ENCODE measurements at places on chromosomes 11 and 22.

DNA sequence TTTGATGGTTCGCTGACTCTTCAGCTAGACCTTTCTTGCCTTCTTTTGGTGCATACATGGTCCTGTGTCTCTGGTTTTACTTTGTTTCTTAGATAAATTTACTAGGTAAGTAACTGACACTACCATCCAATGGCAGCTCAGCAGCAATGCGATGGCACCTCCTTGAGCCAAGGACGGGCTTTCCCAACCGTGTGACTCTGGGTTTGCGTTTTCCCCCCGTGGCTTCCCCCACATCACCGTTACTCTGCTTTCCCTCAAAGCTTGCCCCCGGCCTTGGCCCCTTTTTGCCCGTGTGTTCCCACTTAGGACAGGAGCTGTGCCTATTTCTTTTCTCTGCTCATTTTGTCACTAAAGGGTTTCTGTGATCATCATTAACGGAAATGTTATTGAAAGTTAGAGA, 41.5 kb downstream of the TBC1D22A start:
- no peak for DNase-seq

DNA sequence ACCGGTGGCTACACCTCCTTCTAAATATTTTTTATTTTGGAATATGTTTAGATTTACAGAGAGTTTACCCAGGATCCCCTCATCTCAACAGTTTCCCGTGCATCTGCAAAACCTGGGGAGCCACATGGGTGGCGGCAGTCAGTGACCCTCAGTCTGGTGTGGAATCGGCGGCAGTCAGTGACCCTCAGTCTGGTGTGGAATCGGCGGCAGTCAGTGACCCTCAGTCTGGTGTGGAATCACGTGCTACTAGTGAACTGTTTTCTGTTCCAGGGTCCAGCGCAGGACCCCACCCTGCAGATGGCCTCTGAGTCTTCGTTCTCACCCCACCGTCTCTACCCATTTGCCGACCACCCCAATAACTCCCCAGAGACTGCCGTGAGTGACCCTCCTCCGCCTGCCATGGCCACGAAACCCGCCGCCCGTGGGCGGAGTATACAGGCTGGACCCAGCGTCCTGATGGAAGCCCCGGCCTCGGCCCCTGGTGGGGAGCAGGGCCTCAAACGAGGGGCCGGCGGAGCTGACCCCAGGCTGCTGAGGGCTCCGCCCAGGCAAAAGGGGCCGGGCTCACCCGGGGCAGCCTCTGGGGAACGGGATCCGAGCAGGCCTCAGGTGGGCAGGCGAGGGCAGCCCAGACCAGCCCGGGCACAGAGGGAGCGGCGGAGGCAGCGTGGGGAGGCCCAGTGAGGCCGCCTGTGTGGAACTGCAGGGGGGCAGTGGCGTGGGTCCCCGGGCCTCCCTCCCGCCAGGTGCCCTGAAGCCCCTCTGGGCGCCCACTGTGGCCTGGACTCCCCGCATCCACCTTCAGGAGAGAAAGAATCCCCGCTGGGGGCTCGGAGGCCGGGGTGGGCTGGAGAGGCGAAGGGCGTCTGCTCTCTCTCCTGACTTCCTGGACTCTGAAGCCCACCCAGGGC, 2.5 kb downstream of the IL17REL start:
- DNase-seq: peak; percentile 18

DNA sequence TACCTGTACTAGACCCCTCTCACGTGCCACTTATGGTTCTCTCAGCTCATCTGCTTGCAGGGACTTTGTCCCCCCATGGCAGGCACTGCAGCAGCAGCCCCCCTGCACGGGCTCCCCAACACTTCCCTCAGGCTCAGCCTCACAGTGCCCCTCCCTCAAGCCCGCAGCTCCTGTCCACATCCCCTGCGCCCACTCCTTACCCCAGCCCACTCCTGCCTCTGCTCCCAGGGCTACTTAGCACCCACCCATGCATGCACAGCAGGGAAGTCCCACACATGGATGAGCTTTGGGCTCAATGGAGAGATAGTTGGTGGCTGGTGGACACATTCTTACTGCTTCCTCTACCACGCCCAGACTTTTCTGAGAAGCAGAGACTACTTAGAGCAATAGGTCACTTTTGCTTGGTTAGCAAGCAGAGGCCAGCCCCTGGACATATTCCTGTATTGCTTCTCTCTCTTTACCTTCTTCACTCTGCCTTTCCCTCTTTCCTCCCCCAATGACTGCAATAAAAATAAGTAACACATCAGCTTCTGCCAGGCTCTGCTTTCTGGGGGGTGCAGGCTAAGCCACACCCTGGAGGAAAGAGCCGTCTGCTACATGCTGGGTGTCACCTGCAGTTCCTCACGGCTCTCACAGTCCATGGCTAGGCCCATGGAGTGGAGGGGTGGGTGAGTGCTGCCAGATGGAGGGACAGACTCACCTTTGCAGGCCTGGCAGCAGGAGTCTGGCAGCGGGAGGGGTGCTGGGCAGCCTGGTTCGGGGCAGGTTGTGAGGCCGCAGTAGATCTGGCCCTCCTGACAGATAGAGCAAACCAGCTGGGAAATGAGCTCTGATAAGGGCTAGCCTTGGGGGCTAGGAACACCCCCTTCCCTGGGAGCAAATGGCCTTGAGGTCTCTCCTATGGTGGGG, 23.4 kb downstream of the CHRDL2 start:
- no peak for DNase-seq

DNA sequence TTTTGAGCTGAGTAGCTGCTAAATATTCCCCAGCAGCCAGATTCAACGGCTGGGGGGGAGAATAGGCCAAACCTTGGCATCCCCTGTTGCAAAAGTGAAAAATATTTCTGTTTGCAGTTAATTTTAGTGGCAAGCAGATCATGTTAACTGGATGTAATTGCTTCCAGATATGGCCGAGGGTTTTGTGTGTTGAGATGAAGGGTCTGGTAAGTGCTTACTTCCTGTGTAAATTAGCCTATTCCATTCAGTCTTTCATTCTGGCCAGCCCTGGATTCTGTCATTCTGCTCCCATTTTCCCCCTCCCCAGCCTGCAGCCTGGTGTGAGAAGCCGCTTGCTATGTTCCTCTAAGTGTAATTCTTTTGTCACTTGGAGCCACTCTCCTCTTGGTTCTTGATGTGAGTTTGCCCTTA, 17.4 kb downstream of the ZBTB16 start:
- DNase-seq: no peak

DNA sequence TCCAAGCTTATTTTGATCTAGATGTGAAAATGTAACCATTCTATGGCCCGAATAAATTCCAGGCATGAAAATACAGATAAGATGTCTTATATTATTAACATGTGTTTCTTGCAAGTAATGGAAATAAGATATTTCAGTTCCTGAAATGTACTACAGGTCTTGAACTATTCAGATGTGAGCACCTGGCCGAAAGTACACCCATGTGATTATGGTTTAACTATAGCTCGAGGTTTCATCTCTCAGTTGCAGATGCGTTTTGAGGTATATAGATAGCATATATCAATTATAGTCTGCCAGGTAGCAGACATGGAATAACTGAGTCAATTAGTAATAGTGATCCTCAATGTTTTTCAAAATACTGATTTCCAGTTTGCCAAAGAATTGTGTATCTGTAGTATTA, 68.3 kb downstream of the DDIAS start:
- DNase-seq: no peak

DNA sequence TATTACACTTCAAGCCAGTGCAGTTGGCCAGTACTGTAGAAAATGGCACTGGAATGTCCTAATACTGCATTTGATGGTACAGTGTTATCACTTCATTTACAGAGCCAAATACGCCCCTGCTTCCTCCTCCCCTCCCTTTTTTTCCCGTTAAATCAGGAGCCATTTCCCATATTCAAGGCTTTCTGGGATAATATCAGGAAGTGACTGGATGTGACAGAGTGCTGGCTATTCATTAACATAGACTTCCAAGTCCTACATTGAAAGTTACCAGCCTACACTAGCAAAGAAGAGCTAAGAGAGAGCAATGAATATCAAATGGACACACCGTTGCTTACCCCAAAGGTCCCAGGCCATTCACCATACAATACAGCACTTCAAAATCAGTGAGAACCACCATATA, 32.1 kb upstream of the ABCC8 start:
- DNase-seq: no peak

- no peak for DNase-seq
These were observed 24.1 kb downstream of the MAML2 start for GRCh38 chr11:96318850-96319249.

- no peak for DNase-seq
These were observed 1.0 kb downstream of the SFI1 start for GRCh38 chr22:31497148-31497938.

- no peak for DNase-seq
These were observed 80.1 kb upstream of the RTL6 start for GRCh38 chr22:44578110-44578457.

- no peak for DNase-seq
These were observed 20.7 kb downstream of the ZBTB16 start for GRCh38 chr11:114080219-114080618.

DNA sequence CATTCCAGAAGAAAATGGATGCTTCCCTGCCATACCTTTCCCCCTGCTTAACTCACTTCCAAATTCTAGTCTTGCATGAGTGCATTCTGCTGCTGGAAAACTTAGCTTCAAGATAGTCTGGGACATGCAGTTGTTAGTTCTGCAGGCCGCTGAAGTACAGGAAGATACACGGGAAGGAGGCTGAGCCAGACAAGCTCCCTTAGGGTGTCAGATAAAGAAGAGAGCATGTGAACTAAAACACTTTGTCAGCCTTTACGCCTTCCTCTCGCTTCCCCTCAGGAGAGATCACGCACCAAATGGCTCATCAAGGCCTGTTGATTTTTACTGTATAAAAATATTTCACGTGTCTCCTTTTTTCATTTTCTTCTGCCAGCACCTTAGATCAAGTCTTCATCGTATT, 420.7 kb downstream of the INSC start:
- no peak for DNase-seq

DNA sequence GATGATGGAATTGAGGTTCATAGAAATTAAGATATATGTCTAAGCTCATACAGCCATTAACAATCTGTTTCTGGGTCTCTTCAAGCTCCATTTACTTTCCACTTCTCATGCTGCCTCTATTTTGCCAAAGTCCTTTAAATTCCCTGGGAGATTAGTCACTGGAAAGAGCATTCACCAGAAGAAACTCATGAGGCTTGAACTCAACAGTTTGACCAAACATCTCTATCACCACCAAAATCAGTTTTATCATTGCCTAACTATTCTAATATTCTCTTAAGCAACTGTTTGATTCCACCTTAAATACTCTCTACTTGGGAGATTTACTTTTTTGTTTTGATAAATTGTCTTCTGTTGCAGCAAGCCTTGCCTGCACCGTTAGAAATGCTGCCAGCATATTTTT, 881.3 kb downstream of the KCNA4 start:
- no peak for DNase-seq

DNA sequence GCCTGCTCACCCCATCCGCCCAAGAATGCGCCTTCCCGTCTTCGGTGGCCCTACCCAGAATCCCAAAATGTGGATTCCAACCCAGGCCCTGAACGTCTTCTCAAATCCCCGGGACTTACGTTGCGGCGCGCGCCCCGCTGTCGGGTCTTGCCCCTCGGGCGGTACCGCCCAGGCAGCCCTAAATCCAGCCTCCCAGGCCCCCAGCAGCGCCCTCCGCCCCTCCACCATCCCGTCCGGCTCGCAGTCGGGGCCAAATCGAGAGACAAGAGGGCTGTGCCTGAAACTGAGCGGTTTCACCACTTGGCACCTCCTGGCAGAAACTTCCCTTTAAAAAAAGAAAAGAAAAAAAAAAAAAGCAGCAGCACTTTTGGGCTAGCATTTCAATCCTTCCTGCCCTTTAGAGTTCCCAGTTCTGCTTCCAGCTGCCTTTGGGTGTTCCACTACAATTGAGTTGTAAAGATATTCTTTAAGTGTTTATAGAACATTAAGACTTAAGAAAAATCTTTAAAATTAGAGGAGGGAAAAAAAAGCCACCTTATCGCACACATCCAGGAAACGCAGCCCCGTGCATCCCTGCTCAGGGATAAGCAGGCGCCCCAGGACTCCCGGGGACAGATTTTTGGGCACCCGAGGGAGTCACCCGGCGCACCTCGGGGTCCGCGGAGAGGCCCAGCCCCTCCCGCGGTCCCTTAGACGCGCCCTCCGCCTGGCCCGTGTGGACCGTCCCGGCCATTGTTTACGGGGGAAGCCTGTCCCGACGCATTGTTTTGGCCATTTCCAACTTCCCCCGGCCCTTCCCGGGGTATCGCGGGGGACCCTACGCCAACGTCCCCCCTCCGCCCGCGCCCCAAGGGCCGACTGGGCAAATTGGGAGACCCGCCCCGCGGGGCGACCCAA, 57.6 kb downstream of the KCNJ4 start:
- no peak for DNase-seq

DNA sequence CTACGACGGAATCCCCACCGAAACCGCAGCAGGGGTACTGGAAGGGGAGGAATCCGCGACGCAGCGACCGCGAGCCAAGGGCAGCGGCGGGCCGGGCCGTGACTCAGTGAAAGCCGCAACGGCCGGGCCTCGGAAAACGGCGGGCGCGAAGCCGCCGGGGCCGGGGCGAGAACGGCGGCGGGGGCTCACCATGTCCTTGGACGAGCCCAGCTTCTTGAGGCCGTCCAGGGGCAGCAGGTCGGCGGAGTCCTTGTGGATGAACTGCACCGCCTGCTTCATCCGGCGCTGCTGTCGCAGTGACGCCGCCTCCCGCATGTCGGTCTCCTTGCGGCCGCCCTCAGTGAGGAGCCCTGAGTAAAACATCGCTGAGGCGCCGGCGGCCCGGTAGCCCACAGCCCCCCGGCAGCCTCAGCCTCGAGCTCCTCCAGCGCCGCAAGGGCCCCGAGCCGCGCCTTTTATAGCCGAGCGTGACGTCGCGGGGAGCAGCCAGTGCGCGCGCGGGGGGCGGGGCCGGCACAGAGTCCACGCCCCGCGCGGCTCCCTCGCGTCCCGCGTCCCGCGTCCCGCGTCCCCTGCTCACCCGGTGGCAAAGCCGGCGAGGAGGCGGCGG, at the start of gene NRIP3:
Gene NRIP3 (minus strand): TSS at position 429 of the 610 bp plus-strand sequence. CDS start 66 bp downstream, at position 363.
- DNase-seq: peak; percentile 61

GRCh38 chr11:67572747-67573419, 10.7 kb upstream of the GSTP1 start:
- no peak for DNase-seq

All from 8988T (cell line).